ENCODE measurements at places on chromosomes 6 and 20.

DNA sequence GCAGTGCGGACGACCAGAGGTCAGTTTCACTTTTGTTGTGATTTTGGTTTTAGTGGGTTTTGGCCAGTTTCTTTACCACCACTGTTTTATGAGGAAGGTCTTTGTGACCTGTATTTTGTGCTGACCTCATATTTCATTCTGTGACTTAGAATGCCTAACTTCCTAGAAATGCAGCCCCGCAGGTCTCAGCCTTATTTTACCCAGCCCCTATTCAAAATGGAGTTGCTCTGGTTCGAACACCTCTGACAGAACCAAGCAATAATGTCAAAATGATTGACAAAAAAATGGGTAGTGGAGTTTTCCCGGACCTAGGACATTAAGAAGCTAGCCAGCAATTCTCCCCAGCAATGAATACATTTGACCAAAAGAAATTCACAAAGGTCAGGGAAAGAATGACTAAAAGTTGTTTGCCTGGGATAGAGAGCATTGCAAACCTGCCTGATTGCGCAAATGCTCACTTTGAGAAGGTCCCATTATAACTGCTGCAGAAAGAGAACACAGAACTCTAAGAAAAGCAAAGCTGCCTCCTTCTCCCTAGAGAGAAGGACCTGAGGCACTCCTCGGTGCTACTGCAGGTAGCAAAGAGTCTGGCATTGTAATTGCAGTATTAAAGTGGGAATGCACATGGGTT is 288.8 kb downstream of the ADGB start:
- DNase-seq: no peak

DNA sequence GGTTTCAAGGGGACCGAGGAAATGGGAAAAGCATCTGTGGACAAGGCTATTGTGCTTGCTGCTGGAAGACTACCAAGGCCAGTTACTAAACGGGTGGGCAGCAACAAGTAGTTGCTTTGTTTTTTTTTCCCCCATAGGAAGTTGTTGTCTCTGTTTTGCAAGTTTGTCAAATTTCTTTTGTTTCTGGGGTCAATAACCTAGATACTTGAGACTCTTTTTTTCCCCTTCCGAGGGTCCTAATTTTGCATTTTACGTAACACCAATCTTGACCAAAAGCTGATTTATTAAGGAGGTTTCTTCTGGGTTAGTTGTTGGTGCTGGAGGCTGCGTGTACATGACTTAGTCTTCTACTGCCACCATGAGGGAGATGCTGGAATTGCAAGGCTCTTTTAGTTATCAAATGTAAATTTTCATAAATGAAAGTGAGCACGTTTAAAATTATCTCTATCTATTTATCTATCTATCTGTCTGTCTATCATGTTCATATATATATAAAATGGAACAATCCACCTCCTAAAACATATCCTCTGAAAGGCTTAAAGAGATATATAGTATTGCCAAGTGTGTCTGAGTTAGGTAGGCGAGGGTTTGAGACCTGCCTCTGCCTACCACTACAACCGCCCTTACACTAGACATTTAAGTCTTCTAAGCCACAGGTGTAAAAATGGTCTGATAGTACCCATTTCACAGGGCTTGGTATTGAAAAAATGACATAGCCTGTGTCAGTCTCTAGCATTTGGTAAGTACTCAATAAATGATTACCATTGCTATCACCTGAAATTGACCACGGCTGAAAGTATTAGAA is 60.2 kb downstream of the GCLC start:
- DNase-seq: peak; percentile 74

GRCh38 chr6:79048611-79049010 is 29.4 kb downstream of the PHIP start:
- no peak for DNase-seq

DNA sequence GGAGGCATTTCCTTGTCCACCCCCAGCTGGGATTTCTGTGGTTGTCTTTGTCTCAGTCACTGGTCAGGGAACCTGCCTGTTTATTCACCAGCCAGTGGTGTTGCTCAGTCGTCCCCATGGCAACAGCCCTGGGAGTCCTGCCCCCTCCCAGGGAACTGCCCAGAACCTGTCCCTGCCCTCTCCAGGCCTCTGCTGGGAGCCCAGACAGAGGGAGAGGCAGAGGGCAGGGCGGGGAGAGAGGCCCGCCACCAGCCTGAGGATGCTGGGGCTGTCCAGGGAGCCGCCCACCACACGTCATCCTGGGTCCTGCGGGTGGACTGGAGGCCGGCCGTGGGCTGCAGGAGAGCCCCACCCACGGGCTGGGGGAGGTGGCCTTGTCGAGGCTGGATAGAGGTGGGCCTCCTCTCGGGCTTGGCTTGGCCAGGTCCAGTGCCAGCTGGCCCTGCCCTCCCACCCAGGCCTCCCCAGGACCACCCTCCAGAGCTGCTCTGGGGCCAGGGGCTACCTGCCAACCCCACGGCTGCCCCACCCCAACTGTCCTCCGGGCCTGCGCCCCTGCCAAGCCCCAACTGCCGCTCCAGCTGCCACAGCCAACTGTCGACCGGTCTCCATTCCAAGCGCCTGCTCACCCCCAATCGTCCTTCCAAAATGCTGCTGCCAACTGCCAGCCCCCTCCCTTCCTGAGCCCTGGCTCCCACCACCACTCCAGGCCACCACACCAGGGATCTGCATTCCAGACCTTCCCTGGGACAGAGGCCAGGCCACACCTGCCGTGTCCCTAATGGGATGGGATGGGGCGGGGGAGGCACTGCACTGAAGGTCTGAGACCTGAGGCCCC is 4.2 kb upstream of the ZBTB46 start:
- no peak for DNase-seq

- DNase-seq: peak; percentile 72
These were observed 725 bp downstream of the EEF1A1 start for GRCh38 chr6:73519926-73520687.

GRCh38 chr6:130781557-130781956 is 45.6 kb upstream of the SMLR1 start:
- no peak for DNase-seq

- DNase-seq: no peak
These were observed 53.5 kb downstream of the TGM2 start for GRCh38 chr20:38111366-38112232.

- DNase-seq: no peak
These were observed 51.0 kb downstream of the ZBTB2 start for GRCh38 chr6:151340219-151340978.

DNA sequence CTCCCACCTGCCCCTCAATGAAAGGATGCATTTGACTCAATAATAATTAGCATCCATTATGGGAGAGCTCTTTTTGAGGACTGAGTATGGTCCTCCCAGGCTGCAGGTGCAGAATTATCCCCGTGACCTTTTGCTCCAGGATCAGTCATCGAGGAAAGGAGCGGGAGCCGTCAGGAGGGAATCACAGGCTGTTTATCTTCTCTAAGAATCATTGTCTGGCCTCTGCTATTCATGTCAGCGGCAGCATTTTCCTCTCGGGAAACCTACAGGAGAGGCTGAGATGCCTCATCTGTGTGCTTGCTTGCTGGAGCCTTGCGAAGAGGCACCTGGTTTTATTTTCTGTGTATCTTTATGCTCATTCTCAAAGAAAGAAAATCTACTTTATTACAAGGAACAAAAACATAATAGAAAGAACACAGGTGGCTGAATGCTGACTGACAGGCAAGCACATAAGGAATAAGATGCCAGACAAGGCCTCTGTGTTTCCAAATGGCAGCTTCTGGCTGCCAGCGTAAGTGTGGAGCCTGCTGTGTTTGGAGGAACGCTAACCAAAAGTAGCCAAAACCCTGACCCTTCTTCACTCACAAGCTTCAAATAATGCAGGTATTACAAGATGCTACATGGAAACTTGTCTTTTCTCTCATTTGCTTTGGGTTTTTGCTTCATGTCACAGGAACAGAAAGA is 539.1 kb upstream of the MARCKS start:
- DNase-seq: no peak

- DNase-seq: no peak
These were observed 49.8 kb upstream of the STXBP5 start for GRCh38 chr6:147154454-147154853.

DNA sequence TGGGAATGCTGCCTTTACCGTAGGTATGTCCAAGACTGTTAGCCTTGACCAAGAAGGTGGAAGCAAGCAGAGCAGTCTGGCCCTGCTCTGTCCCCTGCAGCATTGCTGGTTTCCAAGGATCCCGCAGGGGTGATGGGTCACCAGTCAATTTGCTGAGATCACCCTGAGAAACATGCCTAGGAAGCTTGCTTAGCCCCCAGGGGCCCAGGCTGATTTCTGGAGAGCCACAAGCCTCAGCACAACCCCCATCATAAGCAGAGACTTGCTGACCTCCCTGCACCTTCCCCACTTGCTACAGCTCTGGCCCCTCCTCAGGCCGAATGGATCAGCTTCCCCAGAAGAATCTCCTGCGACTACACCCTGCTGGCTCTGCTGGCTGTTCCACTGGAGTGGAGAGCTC is 21.5 kb downstream of the ARHGAP40 start:
- no peak for DNase-seq

DNA sequence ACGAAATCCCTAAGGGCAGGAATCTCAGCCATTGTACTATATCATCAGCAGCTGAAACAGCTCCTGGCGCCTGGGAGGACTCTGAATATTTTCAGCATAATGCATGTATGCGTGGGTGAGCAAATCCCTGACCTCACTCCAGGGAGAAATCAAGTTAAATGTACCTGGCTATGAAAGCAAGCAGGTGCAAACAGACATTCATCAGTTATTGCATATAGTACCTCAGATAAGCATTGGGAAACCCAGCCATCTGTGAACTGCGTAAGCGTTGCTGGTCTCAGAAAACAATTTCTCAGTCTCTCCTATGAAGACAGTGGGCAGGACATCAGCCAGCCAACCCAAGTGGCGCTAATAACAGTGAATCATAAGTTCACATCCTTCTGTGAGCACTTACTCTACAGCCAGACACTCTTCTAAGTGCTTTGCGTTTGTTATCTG is 622.6 kb downstream of the EPM2A start:
- no peak for DNase-seq

DNA sequence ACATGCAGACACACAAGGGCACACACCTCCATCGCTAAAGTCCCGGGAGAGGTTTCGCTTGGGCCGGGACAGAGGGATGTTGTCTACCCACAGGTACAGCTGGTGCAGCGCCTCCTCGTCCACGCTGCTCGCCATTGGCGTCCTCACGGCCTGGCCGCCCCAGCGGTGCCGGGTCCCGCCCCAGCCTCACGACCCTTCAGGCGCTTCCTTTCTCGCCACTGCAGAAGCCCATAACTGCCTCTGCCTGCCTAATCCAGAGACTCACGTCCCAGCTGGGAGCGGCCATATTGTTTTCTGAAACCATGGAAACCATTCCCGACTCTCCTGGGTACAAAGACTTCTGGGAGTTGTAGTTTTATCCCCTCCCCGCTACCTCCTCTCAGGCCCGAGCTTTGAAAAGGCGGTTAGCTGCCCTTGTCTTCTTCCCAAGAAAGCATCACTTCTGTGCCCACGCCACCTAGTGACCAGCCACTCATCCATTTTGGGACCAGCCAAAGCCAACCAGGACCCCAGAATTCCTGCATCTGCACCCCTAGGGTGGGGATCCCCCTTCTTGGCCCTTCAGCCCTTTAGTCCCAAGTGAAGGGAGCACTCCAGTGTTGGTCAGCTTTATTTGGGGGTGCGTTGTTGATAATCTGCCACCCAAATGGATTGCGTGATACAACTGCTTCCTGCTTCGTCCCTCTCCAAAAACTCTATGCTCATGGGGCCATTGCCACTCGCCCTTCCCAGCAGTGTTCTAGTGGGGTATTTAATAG is at the start of gene SPEF1:
TSS of gene SPEF1 (minus strand) at position 296 of the 758 bp plus-strand sequence. CDS start at position 135, 161 bp downstream.
- no peak for DNase-seq

- no peak for DNase-seq
These were observed 179.7 kb upstream of the MYLIP start for GRCh38 chr6:15948930-15949900.

GRCh38 chr6:112909781-112910180 is 562.7 kb downstream of the RFPL4B start:
- no peak for DNase-seq

All from T-helper 9 cell (primary cell).